ENCODE measurements at places on chromosomes 6 and 20.

DNA sequence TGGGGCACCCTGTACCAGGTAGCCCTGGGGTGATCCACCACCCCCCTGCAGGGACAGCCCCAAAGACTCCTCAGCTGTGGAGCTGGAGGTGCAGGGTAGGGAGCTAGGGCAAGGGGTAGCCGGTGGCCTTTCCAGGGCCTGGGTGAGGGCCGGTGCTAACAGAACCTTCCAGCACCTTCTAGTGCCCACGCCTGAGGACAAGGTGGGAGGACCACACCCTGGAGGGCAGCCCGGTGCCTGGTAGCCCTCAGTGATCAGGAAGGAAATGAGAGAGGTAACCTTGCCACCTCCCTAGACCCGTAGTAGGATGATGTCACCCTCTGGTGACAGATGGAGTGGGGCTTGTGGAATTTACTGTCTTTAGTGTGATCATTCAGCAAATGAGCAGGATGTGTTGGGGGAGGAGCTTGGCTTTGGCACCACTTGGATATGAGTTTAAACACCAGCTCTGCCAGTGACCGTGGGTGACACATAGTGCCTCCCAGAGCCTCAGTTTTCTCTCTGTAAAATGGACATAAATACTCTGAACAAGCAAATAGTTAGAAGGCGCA, 187.7 kb downstream of the NFATC2 start:
- no peak overlapping the region for H3K4me3 ChIP-seq
- H3K27ac ChIP-seq, result no peak overlapping the region

DNA sequence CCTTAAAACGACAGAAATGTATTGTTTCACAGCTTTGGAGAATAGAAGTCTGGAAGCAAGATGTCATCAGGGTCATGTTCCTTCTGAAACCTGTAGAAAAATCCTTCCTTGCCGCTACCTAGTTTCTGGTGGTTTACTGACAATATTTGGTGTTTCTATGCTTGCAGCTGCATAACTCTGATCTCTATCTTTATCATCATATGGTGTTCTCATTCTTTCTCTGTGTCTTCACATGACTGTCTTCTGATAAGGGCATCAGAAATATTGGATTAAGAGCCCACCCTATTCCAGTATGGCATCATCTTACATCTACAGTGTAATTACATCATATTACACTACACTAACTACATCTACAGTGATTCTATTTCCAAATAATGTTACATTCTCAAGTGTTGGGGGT, 148.0 kb downstream of the MANEA start:
- no peaks in the 10 kb centered on the region for H3K36me3 ChIP-seq
- no peak overlapping the region for H3K4me3 ChIP-seq
- H3K4me1 ChIP-seq, result no peaks in the 10 kb centered on the region

GRCh38 chr20:36794116-36794474, 20.5 kb upstream of the DSN1 start:
- no peak overlapping the region for H3K27ac ChIP-seq
- no peaks in the 10 kb centered on the region for H3K4me1 ChIP-seq
- H3K36me3 ChIP-seq, result peaks cover 18% of the 10 kb centered on the region
- H3K4me3 ChIP-seq, result no peak overlapping the region

DNA sequence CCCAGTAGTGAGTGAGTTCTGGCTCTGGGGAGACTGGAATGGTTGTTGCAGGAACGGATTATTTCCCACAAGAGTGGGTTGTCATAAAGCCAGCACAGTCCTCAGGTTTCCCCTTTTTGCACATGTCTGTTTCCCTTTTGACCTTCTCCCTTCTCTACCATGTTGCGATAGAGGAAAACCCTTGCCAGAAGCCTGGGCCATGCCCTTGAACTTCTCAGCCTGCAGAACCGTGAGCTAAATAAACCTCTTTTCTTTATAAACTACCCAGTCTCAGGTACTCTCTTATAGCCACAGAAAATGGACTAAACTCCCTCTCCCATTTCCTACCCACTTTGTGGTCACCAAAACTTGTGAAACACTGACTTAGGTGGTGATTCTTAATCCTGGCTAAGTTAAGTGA, 7.2 kb upstream of the PPP1R16B start:
- H3K27me3 ChIP-seq, result peaks cover 3% of the 10 kb centered on the region
- no peaks in the 10 kb centered on the region for H3K4me1 ChIP-seq
- no peak for DNase-seq
- H3K27ac ChIP-seq, result no peak overlapping the region
- no peak overlapping the region for H3K4me3 ChIP-seq
- no peaks in the 10 kb centered on the region for H3K36me3 ChIP-seq

DNA sequence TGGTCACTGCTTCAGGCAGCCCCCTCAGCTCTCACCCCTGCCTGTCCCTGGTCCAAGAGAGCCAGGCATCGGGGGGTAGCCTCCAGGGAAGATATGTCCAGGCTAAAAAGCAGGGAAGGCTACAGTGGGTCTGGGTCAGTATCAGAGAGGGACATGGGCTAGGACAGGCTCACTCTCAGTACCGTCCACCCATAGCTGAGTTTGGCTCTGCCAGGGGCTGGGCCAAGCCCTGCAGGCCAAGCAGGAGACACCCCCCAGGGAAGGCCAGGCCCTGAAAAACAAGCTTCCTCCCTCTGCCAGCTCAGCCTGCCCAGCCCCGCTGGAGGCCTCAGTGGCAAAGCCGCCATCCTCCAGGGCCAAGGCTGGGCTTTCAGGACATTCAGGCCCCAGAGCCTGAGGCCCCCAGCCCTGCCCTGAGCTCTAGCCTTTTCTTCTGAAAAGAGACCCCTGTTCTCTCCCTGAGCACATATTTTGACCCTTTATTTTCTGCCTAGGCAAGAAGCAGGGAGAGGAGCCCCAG, 28.6 kb upstream of the TGM2 start:
- no peaks in the 10 kb centered on the region for H3K36me3 ChIP-seq
- no peak overlapping the region for H3K4me3 ChIP-seq
- H3K27ac ChIP-seq, result no peak overlapping the region
- DNase-seq, result no peak
- H3K27me3 ChIP-seq, result no peaks in the 10 kb centered on the region
- peaks cover 3% of the 10 kb centered on the region for H3K4me1 ChIP-seq

All from Panc1 (cell line).